NCI-H460 (cell line): ENCODE measurements at places on chromosomes 5 and 9.

- no peak for DNase-seq
Measured at GRCh38 chr5:180641566-180641900, 7.9 kb downstream of the FLT4 start.

DNA sequence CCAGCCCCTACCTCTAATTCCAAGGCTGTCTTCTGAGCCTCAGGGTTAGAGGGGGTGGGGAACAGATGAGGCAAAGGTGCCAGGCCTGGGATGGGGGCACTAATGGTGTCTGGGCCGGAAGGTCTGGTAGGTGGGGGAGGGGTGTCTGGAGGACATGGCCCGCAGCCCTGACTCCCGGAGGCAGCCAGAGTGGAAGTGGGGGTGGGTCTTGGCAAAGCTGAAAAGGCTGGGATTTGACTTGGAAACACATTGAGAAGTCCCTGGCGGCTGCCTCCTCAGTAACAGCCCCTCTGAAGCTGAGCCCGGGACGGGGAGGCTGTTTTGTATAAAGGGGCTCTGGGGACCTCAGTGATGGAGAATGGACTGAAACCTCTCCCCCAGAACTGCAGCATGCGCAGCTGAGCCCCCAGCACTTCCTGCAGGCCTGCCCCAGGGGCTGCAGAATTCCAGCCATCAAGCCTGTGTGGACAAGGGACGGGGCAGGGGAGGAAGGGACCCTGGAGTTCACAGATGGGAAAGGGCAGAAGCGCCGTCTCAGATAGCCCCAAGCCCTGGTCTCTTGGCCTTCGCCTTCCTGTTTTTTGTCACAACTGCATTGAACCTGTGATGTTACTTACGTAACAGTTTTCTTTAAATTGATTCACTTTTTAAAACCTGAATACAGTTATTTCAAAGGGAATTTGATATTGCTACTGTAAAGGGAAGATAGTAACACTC is 49.3 kb upstream of the SYNPO start:
- no peak for DNase-seq

GRCh38 chr9:90702441-90702955 is 59.9 kb upstream of the DIRAS2 start:
- no peak for DNase-seq

GRCh38 chr5:95841914-95842812 is 19.6 kb upstream of the GLRX start:
- DNase-seq = peak; percentile 98

- no peak for DNase-seq
Measured at GRCh38 chr5:65651144-65651543, 26.3 kb downstream of the SHLD3 start.

- no peak for DNase-seq
Measured at GRCh38 chr9:137666955-137667670, 48.3 kb downstream of the EHMT1 start.

GRCh38 chr5:108371263-108371662 is 10.6 kb downstream of the FBXL17 start:
- no peak for DNase-seq
